Renal pelvis (tissue), 12 donors: ENCODE measurements at places on chromosomes 11 and 22. TPM values are rescaled to one million over a fixed set of nuclear protein-coding genes. Genes with fewer than 3 reads are reported as not detected.

DNA sequence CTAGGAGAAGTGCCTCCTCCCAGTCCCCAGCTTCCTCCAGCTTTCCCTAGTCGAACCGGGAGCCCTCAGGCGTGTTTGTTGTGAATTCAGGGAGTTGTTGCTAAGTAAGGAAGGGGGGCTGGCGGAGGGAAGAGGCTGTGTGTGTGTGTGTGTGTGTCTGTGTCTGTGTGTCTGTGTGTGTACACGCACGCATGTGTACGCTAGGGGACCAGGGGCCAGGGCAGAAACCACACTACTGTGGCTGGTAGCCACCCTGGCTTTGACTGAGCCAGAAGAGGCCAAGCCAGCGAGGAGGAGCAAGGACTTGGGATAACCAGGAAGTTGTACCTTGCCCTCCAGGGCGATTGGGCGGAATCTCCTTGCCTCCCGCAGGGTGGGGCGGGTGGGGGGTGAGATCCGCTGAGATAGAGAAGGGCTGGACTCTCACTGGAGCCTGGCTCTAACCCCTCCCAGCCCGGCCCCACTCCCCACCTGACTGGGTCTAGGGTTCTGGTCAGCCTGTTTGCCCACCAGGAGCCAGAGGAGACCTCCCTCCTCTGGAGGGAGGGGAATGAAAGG is 7.5 kb downstream of the BCL9L start:
- DNase-seq, result peak; percentile 89

DNA sequence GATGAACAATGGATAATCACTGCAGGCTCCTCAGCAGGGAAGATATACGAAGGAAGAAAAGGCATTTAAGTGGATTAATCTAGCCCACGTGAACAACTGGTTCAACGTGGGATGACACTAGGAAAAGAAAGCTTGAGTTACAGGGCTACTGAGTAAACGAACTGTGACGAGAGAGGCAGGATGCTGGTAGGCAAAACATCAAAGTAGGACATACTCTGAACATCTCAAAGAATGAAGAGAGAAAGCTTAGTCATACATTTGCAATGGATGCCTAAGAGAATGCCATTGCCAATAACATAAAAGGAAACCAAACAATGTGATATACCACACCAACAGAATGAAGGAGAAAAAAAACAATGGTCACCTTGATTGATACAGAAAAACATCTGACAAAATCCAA is 12.9 kb downstream of the USP28 start:
- no peak for DNase-seq

DNA sequence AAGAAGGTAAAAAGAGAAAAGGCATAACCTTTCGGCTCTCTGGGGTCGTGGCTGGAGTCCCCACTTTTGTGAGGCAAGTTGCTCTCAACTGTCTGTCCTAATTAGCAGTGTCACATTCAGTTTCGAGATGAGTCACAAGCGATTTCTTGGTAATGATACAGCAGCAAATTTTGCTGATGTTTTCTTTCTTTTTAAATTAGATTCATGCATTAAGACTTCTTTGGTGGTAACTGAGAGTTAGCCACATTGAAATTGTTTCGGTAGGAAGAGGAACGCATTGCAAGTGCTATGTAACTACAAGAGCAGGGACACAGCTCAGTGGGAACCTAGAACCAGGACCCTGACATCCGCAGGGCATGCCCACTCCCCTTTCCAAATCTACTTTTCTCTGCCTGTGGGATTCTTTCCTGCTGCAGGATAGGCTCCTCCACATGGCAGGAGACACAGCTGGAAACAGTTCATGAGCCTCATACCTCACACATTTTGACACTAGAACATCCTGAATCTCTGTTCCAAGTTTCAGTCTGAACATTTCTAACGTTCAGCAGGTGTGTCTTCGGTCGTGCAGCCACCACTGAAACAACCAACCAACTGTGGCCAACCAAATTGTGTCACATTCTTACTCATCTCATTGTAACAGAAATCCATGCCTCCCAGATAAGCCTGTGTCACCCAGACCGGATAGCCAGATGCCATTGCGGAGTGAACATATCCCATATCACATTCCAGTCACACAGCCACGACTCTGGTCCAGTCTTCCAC is 987.6 kb downstream of the NTM start:
- DNase-seq, result no peak

DNA sequence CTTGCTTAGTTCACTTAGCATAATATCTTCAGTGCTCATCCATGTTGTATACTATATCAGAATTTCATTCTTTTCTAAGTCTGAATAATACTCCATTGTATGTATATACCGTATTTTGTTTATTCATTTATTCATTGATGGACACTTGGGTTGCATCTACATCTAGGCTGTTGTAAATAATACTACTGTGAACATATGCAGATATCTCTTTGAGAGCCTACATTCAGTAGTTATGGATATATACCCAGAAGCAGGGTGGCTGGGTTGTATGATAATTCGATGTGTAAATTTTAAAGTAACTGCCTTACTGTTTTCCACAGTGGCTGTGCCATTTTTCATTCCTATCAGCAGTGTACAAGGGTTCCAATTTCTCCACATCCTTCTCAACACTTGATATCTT is 116.5 kb downstream of the TMEM135 start:
- no peak for DNase-seq

DNA sequence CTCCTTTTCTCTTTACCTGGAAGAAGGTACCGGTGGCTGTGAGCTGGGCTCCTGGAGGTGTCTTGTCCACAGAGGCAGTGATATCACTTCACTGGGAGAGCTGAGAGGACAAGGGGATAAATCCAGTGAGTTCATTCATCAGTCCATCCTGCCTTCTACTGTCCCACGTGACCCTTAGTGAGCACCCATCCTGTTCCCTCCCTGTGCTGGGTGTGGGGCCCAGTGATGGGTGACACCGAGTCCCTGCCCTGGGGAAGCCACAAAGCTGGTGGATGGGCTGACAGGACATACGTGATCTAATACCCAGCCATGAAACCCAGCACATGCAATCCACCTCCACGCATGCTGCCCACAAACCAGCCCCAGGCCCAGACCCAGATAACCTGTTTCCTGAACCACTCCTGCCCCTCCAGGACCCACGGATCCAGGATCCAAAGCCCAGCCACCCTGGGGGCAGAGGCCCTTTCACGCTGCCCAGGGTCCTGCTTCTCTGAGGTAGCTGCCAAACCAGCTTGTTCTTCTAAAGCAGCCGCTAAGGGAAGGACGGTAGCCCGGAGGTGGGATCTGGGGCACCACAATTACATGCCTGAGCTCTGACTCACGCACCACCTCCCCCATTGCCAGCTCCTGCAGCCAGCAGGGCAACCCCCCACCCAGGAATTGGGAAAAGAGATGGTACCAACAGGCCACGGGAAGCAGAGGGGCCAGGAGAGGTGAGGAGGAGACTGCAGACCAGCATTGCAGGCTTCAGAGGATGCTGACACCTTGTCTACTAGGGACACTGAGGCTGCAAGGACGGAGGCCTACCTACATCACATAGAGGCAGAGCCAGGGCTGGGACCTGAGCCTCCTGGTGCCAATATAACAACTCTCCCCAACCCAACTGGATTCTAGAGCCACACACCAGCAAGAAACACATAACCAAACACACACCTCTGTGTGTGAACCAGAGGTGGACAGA is 35.2 kb downstream of the GDPD5 start:
- no peak for DNase-seq

- no peak for DNase-seq
These were observed 124.3 kb upstream of the TTC12 start for GRCh38 chr11:113189909-113190667.

DNA sequence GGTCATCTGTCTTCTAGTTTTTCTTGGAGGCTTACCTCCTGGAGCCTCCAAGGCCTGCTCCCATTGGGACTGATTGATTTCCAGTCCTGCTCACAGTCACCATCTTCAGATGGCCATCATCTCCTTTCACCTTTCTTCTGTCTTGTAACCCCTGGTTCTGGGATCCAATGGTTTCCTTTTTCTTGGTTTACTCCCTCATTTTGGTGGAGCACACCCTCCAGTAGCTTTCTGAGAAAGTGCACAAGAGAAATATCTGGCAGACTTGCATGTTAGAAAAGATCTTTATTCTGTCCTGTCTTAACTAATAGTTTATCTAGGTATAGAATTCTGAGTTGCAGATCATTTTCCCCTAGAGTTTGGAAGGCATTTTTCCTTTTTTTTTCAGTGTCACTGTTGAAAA is 50.9 kb downstream of the MPPED1 start:
- no peak for DNase-seq

DNA sequence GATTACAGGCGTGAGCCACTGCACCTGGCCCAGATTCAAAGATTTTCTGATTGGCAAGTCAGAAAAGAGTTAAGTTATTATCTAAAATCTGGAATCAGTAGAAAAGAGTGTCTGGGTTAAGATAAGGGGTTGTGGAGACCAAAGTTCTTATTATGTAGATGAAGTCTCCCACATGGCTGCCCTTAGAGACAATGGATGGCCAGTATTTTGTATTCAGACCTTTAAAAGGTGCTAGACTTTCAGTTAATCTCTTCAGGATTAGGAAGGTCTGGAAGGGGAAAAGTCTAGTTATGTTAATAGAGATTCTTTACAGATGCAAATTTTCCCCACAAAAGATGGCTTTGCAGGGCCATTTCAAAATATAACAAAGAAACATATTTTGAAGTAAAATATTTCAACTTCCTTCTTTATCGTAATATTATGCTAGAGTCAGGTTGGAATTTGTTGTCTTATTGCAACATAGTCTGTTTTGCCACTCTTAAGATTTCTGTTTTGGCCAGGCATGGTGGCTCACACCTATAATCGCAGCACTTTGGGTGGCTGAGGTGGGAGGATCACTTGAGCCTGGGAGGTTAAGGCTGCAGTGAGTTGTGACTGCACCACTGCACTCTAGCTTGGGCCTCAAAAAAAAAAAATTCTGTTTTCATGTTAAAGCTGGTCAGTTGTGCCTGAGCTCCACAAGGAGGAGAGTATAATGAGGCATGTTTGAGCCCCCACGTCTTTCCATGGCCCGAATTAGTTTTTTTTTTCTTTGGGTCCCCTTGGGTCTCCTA is 14.0 kb downstream of the GRAMD1B start:
- DNase-seq, result no peak

GRCh38 chr11:18312663-18313420 is 9.1 kb downstream of the HPS5 start:
- DNase-seq, result no peak

DNA sequence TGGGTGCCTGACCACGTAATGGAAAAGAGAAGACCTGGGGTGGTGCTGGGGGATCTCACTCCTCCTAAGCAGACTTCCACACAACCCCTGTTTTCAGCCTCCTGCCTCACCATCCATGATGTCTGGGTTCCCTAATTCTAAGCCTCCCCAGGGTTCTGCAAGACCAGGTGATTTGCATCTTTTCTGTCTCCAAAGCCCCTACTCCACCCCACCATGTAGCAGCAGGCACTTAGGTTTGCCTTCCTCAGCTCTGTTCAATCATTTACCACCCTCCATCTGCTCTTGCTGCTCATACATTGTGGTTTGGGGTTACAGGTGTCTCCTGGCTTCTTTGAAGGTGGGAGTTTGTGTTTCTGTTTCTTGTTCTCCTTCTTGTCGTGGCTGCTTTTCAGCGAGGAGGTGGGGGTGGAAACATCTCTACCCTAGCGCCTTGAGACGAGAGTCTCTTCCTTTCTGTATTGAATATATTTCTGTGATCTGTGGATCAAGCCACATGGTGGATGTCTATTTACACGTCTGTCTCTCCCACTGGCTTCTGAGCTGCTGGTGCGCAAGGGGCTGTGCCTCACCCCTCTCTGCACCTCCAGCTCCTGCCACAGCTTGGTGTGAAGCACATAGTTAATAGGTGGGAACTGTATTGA is 6.6 kb upstream of the SSTR3 start:
- DNase-seq, result no peak

DNA sequence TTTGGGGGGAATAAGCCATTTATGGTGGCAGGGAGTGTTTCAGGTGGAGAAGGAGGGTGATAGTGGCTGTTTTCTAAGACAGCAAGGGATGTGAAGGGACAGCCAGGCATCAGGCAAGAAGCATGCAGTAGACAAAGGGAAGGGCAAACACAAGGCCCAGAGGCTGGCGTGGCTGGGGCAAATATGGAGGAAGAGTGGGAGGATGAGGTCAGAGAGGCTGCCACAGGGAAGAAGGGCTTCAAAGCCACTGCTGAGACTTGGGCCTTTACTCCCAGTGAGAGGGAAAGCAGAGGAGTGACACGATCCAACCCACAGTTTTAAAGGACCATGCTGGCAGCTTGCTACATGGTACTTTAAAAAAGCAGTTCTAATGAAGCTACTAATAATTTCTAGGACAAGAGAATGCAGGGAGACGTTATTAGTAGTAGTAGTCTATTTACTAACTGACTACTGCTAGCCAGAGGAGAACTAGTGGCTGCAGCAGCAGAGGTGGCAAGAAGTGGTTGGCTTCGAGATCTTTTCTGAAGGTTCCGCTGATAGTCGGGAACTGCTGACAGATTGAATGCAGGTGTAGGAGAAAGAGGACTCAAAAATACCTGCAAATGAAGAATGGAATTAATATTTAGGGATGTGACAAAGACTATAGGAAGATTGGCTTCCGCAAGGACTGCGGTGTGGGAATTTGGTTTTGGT is 13.7 kb downstream of the KMT5B start:
- DNase-seq, result no peak

GRCh38 chr22:33440756-33441155 is 382.6 kb upstream of the SYN3 start:
- no peak for DNase-seq

GRCh38 chr11:108697872-108698473 is 33.1 kb downstream of the DDX10 start:
- peak; percentile 65 for DNase-seq

DNA sequence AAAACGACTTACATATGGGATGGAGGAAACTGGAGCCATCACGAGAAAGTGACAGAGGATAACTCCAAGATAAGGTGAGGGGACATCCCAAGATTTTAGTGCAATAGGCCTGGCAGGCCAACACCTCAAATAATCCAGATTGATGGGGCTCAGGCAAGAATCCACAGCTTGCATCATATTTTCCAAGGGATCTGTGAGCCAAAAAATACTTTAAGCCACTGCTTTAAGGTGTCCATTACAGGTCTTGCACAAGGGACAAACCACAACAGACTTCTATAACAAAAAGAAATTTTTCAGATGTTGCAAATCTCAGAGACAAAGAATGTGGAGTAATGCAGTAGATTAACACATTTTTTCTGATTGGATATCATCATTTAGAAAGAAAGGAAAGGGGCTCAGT is 45.6 kb downstream of the DENND5A start:
- no peak for DNase-seq

DNA sequence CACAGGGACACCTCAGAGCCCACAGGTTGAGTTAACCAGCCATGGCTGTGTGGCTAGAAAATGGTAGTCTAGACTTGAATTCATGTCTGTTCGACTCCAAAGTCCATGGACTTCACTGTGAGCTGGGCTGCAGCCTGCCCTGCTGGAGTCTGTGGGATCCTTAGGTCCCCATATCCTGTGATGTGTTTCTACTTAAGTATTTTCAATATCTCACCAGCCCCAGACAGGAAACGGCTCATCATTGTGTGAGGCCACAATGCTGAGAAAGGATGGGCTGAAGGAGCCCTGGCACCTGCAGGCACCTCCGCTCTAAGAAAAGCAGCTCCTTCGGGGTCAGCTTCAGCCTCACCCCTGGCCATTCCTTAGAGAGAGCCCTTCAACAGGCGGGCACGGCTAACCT is 93.1 kb downstream of the NAT10 start:
- DNase-seq, result no peak

Gene TTLL8
- polyA plus RNA-seq, result not detected

Gene PGA5
- not detected for polyA plus RNA-seq

Gene TRMU
- 55.9 TPM for polyA plus RNA-seq

Gene KLHDC7B
- polyA plus RNA-seq, result 0.04 TPM

Gene OR9Q1
- polyA plus RNA-seq, result not detected

Gene OR2AG2
- polyA plus RNA-seq, result 0.08 TPM

Gene C11orf65
- polyA plus RNA-seq, result 2.2 TPM

Gene OR5A1
- polyA plus RNA-seq, result 0.01 TPM

Gene OR4C45
- polyA plus RNA-seq, result not detected

Gene SCGB1A1
- not detected for polyA plus RNA-seq

Gene TIMM10
- polyA plus RNA-seq, result 33.1 TPM

Gene LMNTD2
- polyA plus RNA-seq, result 4.9 TPM
